ENCODE measurements at places on chromosomes 12 and 14. TPM values are rescaled to one million over a fixed set of nuclear protein-coding genes. Genes with fewer than 3 reads are reported as not detected.

GRCh38 chr14:105316968-105317510 is 2.5 kb downstream of the PACS2 start:
- H3K27ac ChIP-seq, result no peak overlapping the region
- DNase-seq, result no peak
- H3K36me3 ChIP-seq, result no peaks in the 10 kb centered on the region
- no peak overlapping the region for H3K4me3 ChIP-seq

DNA sequence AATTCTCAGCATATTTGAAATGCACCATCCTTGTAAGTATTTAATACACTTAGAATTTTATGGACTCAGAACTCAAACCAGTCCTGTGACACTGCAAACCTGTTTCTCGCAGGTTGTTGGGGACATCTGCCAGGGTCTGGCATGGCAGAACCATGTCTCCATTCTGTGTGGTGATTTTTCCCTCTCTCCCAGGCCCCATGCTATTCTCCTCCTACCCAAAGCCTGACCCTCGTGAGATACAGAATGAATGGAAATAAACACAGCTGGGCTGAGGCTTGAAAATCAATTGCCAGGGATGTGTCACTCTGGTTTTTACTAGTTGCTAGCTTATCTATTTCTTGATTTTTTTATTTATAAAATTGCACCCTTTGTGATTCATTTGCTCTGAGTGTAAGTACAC is 19.8 kb downstream of the TPH2 start:
- no peaks in the 10 kb centered on the region for H3K36me3 ChIP-seq
- H3K27ac ChIP-seq, result no peak overlapping the region
- H3K27me3 ChIP-seq, result no peaks in the 10 kb centered on the region
- H3K4me3 ChIP-seq, result peak overlapping the region; percentile 33

- no peak overlapping the region for H3K27ac ChIP-seq
- H3K27me3 ChIP-seq, result no peaks in the 10 kb centered on the region
- H3K36me3 ChIP-seq, result no peaks in the 10 kb centered on the region
- no peaks in the 10 kb centered on the region for H3K4me1 ChIP-seq
Observed at GRCh38 chr12:91413581-91414546, 231.2 kb upstream of the DCN start.

GRCh38 chr14:98140862-98141530 is 1131.0 kb downstream of the BCL11B start:
- no peak overlapping the region for H3K4me3 ChIP-seq
- no peaks in the 10 kb centered on the region for H3K27me3 ChIP-seq
- H3K4me1 ChIP-seq, result peaks cover 11% of the 10 kb centered on the region
- H3K27ac ChIP-seq, result no peak overlapping the region

- H3K4me3 ChIP-seq, result no peak overlapping the region
- no peaks in the 10 kb centered on the region for H3K36me3 ChIP-seq
- no peak overlapping the region for H3K27ac ChIP-seq
- H3K4me1 ChIP-seq, result no peaks in the 10 kb centered on the region
Observed at GRCh38 chr14:96275177-96276112, 19.4 kb downstream of the BDKRB1 start.

DNA sequence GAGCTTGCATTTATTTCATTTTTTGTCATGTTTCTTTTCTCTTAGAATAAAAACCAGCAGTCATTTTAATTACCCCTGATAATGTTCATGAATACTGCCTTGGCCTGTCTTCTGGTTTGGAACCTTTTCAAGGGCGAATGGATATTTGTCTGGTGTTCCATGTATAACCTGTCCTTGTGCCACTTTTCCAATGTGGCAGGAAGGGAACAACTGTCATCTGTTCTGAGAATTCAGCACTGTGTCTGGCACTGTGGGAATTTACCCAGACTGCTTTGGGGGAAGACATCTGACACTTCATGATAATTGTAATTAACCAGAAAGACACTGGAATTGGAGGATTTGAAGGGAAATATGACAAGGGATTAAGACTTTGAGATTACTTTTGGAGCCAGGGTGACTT is 352.8 kb downstream of the APAF1 start:
- no peaks in the 10 kb centered on the region for H3K27me3 ChIP-seq
- H3K36me3 ChIP-seq, result no peaks in the 10 kb centered on the region
- H3K4me1 ChIP-seq, result no peaks in the 10 kb centered on the region
- DNase-seq, result no peak

DNA sequence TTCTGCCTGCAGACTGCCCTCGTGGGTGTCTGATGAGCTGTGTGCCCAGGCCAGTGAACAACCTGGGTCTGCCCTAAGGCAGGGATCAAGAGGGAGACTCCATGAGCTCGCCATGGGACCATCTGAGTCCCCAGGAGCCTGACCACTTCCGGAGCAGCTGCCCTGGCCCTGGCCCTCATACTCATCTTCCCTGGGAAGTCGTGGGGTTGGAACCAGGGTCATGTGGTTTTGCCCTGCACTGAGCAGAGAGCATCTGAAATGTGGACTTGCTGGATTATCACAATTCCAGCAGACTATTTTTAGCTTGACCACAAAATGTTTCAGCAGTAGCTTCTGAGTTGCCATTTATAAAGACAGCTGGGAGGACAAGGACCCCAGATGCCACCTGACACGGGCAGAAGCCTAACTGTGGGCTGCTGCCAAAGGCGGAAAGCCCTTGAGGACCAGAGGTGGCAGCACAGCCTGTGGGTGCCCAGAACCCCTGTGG is 6.7 kb downstream of the BTBD6 start:
- no peak overlapping the region for H3K27ac ChIP-seq
- no peak overlapping the region for H3K4me3 ChIP-seq
- no peaks in the 10 kb centered on the region for H3K27me3 ChIP-seq
- DNase-seq, result no peak
- H3K4me1 ChIP-seq, result no peaks in the 10 kb centered on the region
- H3K36me3 ChIP-seq, result peaks cover 12% of the 10 kb centered on the region

- no peaks in the 10 kb centered on the region for H3K36me3 ChIP-seq
- no peak overlapping the region for H3K27ac ChIP-seq
- no peak overlapping the region for H3K4me3 ChIP-seq
- H3K27me3 ChIP-seq, result no peaks in the 10 kb centered on the region
- DNase-seq, result no peak
- H3K4me1 ChIP-seq, result no peaks in the 10 kb centered on the region
Observed at GRCh38 chr12:97063292-97063935, 156.4 kb downstream of the NEDD1 start.

DNA sequence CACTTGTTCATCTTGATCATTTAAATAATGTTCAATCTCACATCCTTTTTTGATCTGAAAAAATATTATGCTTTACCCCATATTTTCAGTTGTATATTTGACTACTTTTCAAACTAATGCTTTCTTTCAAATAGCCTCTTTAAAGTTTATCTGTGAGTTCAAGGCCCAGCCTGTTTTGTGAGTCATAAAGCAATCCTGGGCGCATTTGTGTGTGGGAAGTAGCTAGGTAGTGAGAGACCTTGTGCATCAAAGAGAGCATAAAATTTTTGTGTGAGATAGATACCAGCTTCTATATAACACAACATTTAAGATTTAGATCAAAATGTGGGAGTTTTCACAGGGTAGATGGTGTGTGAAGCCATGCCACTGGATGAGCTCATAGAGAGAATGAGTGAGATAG is 405.6 kb downstream of the NAV3 start:
- no peak overlapping the region for H3K27ac ChIP-seq
- H3K36me3 ChIP-seq, result no peaks in the 10 kb centered on the region
- H3K27me3 ChIP-seq, result no peaks in the 10 kb centered on the region

- no peaks in the 10 kb centered on the region for H3K27me3 ChIP-seq
- no peak overlapping the region for H3K27ac ChIP-seq
- H3K36me3 ChIP-seq, result no peaks in the 10 kb centered on the region
- H3K4me3 ChIP-seq, result no peak overlapping the region
Observed at GRCh38 chr14:99755629-99756603, 37.3 kb upstream of the EML1 start.

GRCh38 chr14:74389980-74390379 is 36.0 kb downstream of the SYNDIG1L start:
- no peaks in the 10 kb centered on the region for H3K27me3 ChIP-seq
- DNase-seq, result no peak
- H3K4me1 ChIP-seq, result peaks cover 6% of the 10 kb centered on the region
- H3K36me3 ChIP-seq, result no peaks in the 10 kb centered on the region
- H3K4me3 ChIP-seq, result no peak overlapping the region

DNA sequence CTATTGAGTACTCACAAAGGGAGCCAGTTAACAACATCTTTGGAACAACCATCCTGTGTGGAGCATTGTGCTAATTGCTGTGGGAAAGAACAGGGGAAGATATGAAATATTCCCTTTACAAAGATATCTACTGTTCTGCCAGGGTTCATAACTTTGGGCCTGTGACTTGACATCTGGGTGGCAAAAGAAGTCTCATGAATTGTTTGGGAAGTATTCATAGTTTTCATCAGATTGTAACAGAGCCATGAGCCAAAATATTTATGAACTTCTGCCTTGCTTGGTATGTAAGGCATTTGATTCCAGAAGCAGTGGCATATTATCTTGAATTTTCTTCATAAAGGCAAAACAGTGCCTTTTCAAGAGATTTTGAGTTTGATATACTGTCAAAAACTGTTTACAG is 816.2 kb downstream of the DIO2 start:
- H3K27ac ChIP-seq, result no peak overlapping the region
- H3K27me3 ChIP-seq, result no peaks in the 10 kb centered on the region
- no peak for DNase-seq
- no peak overlapping the region for H3K4me3 ChIP-seq
- no peaks in the 10 kb centered on the region for H3K36me3 ChIP-seq
- H3K4me1 ChIP-seq, result peaks cover 5% of the 10 kb centered on the region

DNA sequence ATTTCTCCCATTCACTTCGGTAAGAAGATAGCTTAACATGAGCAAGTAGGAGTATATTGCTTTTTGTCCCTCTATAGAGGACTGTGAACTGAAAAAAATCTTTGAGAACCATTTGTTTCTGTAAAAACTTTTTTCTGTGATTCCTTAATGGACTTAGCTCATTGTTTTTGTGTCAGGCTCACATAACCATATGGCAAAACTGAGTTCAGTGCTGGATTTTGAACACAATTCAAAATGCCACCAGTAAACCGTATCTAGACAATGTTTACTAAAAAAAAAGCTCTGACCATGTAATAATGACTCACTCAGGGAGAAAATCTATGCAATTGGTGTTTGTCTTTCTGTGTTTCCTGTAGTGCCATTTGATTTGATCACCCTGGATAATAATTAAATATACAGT is 5.2 kb downstream of the TRHDE start:
- peaks cover 40% of the 10 kb centered on the region for H3K27me3 ChIP-seq
- no peaks in the 10 kb centered on the region for H3K4me1 ChIP-seq
- DNase-seq, result no peak
- H3K4me3 ChIP-seq, result no peak overlapping the region
- H3K36me3 ChIP-seq, result no peaks in the 10 kb centered on the region
- no peak overlapping the region for H3K27ac ChIP-seq

DNA sequence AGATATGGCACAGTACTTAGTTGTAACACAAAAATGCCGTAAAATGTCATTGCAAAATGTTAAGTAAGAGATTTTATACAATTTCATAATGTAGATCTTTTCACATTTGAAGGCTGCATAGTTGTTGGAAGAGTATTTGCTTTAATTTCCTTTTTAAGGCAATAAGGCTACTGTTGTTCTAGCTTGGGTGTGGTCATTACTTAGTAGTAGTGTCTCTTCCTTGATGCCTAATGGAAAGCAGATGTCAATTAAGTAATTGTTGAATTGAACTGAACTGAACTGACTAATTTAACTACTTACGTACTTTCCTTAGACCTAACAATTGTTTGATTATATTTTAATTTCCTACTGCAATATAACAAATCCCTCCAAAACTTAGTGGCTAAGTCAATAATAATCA is 181.7 kb downstream of the FLRT2 start:
- no peaks in the 10 kb centered on the region for H3K4me1 ChIP-seq
- H3K36me3 ChIP-seq, result no peaks in the 10 kb centered on the region
- no peak overlapping the region for H3K4me3 ChIP-seq
- H3K27me3 ChIP-seq, result no peaks in the 10 kb centered on the region
- no peak for DNase-seq
- H3K27ac ChIP-seq, result no peak overlapping the region

GRCh38 chr14:75976826-75977581 is 4.8 kb downstream of the TGFB3 start:
- H3K27me3 ChIP-seq, result no peaks in the 10 kb centered on the region
- peaks cover 4% of the 10 kb centered on the region for H3K4me1 ChIP-seq
- no peak for DNase-seq
- no peak overlapping the region for H3K27ac ChIP-seq

GRCh38 chr12:105860561-105861207 is 278.1 kb downstream of the NUAK1 start:
- no peak overlapping the region for H3K4me3 ChIP-seq
- H3K27ac ChIP-seq, result no peak overlapping the region
- peak; percentile 55 for DNase-seq

DNA sequence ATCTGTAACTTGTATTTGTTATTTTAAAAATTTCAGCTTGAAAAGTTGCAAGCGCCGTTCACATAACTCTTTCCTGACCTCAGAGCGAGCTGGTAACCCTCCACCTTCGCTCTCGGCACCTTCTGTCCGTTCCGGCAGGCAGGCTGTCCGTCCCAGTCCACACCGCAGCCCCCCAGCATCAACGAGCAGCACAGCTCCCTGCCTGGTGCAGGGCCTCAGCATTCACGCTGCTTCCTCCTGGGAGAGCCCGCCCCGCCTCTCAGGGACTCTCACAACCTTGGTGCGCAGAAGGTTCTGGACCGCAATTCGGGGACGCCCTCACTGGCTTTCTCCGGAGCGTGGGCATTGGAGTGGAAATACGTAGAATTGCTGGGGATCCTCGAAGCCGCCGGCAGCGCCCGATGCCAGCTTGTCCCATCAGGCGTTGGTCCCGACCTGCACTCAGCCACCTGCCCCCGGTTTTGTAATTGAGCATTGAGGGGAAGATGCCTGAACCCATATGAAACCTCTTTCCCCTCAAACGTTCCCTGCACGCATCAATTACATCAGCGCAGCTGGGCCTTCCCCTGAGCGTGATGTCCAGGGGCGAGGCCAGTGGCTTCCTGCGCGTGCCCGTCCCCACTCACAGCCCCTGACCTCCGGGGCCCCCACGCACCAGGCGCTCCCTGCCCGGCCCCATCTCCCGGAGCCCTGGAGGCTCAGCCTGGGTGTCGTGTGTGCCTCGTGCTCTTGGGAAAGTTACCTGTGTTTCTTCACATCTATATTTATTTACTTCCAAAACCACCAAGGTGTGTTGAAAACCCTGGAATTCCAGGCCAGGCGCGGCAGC is 19.1 kb downstream of the LRCOL1 start:
- peaks cover 95% of the 10 kb centered on the region for H3K27me3 ChIP-seq
- no peak overlapping the region for H3K27ac ChIP-seq
- no peak for DNase-seq
- no peaks in the 10 kb centered on the region for H3K36me3 ChIP-seq
- H3K4me3 ChIP-seq, result no peak overlapping the region
- no peaks in the 10 kb centered on the region for H3K4me1 ChIP-seq

- H3K27ac ChIP-seq, result no peak overlapping the region
- no peak for DNase-seq
- no peak overlapping the region for H3K4me3 ChIP-seq
- no peaks in the 10 kb centered on the region for H3K4me1 ChIP-seq
- H3K36me3 ChIP-seq, result peaks cover 23% of the 10 kb centered on the region
- H3K27me3 ChIP-seq, result no peaks in the 10 kb centered on the region
Observed at GRCh38 chr12:76486011-76486410, 73.6 kb downstream of the OSBPL8 start.

GRCh38 chr12:101277443-101277842 is 2.5 kb upstream of the UTP20 start:
- H3K36me3 ChIP-seq, result peaks cover 7% of the 10 kb centered on the region
- DNase-seq, result no peak
- H3K4me3 ChIP-seq, result no peak overlapping the region
- no peaks in the 10 kb centered on the region for H3K27me3 ChIP-seq

Gene TDRD9
- not detected for total RNA-seq

Gene GLT8D2
- 0.90 TPM for total RNA-seq

Gene CACNA2D4
- total RNA-seq, result 5.7 TPM

Gene CCDC88C
- 47.3 TPM for total RNA-seq

Gene SLC8A3
- total RNA-seq, result 0.14 TPM

Gene BIN2
- not detected for total RNA-seq

Gene NELL2
- 6.9 TPM for total RNA-seq

Gene DBX2
- total RNA-seq, result not detected

Gene CMA1
- total RNA-seq, result not detected
